ENCODE measurements at places on chromosomes 6 and 20.

- DNase-seq = no peak
Measured at GRCh38 chr6:106163446-106163965, 77.4 kb downstream of the PRDM1 start.

DNA sequence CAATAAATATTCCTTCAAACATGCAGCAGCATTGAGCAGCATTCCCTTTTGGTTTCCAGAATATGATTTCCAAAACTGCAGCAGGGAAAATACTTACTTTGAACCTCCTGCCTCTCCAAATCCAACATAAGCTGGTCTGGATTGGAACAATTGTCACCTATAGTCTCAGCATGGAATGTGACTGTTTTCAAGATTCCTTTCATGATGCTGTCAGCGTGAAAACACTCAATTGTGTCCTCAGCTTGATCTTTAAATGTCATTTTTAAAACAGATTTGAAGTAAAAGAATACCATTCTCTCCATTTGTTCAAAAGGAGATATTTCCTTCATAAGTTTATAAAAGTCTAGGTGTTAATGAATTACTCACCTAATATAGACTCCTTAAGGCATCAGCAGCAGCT lies 993.9 kb downstream of the EYS start:
- DNase-seq = no peak

DNA sequence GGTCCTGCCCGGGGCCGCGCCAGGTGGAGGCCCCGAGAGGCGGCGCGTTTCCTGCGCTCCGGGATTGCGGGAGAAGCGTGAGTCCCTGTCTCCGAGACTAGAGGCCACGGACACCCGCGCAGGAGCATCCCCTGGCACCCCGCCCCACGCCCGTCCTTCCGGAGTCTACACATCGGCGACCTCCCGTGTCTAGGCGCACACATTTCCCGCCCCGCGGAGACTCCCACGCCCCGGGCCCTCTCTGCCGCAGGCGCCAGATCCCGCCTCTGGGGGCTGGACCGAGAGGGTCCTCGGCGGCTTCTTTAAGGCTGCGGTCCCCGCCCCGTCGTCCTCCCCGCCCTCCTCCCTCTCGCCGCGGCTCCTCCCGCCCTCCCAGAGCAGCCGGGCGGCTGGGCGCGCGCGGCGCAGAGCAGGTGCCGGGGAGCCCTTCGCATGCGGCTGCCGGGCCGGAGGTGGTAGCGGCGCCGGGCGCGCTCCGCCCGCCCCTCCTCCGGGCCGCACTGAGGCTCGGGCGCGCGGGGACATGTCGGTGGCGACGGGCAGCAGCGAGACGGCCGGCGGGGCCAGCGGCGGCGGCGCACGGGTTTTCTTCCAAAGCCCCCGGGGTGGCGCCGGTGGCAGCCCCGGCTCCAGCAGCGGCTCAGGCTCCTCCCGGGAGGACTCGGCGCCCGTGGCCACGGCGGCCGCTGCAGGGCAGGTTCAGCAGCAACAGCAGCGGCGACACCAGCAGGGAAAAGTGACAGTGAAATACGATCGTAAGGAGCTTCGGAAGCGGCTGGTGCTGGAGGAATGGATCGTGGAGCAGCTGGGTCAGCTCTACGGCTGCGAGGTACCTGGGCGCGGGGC lies at the start of gene PPP1R14C:
Gene PPP1R14C, plus strand, starts transcription at position 375 of the 846 bp plus-strand sequence. Its CDS starts 149 bp downstream, at position 524.
- no peak for DNase-seq

DNA sequence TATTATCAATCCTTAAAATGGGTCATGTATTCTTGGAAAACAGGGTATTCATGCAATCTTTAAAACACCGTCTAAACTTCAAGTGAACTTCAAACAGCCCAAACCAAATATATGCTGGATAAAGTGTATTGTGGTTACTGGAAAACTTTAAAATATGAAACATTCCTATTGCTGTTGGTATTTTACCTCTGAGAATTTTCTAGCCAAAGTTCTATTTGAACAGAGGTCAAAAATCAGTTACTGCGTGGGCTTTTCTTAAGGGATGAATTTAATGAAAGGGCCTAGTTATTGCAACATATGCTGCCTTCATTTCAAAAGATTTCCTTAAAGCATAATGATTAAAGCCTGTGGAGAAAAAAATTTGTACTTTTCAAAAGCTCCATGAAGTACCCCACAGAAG lies 436.0 kb downstream of the PLCB1 start:
- no peak for DNase-seq

DNA sequence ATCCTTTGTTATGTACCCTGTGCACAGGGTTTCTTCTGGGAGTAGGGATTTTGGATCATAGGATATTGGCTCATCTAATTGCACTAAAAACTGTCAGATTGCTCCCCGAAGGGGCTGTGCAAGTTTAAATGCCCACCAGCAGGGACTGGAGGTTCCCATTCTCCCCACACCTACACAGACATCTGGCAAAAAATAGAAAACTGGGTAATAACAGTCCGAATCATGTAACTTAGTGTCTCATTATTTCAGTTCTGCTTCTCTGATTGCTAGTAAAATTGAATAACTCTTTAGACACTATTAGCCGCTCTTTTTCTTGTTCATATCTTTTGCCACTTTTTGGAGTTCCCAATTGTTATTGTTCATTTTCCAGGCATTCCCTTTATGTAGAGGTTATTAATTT lies 5.3 kb downstream of the PSMF1 start:
- no peak for DNase-seq

GRCh38 chr6:4378319-4378996 lies 243.1 kb upstream of the ECI2 start:
- no peak for DNase-seq

DNA sequence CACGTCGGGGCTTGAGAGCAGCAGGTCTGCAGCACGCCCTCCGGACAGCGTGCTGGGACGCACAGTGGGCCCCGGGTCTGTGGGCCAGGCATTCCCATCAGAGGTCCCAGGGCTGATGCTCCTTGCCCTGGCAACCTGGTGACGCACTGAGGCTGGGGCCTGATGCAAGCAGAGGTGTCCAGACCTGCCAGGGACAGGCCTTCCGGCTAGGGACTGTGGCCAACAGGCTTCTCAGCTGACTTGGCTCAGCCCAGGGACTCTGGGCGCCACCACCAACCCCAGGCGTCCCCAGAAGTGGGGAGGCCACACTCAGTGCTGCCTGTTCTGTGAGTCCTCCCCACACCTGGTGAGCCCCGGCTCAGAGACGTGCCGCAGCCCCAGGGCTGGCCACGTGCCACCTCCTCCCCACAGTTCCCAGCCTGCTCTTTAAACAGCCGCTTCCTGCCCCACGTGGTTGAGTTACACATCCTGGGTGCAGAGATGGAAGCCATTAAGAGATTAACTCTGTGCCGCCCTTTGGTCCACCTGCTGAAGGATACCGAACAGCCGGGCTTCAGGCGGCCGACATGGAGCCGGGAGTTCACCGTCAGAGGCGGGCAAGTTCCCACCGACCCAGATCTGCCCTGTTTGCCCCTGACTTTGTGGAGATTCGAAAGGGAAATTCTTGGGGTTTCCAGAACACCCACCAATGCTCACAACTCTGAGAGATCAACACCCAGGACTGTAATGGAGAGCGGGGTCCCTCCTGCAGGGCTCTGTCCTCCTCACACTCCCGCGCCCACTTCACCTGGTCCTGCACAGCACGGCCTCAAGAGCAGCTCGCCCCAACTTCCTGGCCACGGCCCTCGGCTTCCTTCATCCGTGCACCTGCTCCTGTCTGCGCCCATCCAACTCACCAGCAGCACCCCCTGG lies 37.6 kb upstream of the ZBP1 start:
- DNase-seq = no peak

DNA sequence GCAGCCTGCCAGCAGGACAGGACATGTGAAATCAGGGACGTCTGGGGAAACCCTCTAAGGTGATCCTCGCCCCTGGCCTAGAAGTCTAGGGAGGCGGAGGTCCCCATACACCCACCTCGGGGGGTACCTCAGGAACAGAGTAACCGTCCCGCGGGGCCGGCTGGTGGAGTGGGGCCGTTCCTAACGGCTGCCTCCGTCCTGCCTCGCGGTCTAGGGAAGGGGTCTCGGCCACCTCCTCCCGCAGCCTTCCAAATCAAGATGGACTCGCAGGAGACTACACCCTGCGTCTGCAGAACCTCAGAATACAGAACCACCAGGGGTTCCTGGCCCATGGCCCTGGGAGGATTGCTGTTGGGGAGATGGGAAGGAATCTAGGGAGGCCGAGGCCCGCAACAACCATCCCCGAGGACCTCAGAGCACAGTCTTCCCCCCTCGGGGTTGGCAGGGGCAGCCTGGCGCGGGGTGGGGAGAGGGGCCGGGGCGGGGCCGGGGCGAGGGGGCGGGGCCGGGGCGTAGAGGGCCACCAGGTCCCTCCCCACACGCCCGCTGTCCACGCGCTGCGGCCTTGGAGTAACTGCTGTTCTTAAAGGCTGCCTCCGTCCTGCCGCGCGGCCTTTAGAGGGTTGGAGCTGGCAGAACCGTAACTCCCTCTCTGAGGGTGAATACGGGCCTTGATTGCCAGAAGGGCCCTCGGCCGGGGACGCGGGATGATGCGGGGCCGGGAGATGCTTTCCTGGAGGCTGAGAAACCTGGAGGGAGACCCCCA lies 89.0 kb upstream of the MLN start:
- no peak for DNase-seq

GRCh38 chr6:143697076-143697800 lies 19.5 kb downstream of the PHACTR2 start:
- DNase-seq = no peak

GRCh38 chr6:33731751-33732282 lies 14.9 kb downstream of the IP6K3 start:
- DNase-seq = no peak

DNA sequence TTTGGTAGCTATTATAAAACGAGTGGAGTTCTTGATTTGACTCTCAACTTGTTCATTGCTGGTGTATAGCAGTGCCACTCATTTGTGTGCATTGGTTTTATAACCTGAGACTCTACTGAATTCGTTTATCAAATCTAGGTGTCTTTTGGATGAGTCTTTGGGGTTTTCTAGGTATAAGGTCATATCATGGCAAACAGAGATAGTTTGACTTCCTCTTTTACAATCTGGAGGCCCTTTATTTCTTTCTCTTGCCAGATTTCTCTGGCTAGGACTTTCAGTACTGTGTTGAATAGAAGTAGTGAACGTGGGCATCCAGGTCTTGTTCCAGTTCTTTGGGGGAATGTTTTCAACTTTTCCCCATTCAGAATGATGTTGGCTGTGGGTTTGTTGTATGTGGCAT lies 38.8 kb downstream of the SUMO4 start:
- no peak for DNase-seq

DNA sequence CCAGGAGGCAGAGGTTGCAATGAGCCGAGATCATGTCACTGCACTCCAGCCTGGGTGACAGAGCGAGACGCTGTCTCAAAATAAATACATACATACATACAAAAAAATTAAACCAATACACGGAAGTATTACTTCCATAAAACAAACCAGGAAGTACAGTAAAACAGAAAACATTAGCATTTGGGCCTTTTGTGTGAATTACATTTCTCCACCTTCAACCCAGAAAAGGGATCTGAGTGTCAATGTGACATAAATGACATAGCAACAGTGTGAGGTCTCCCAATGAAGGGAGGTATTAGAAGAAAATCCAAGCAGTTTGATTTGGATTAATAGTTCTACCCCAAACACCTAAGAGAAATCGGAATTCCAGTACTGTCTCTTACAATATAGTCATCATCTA lies 10.1 kb downstream of the CSNK2A1 start:
- DNase-seq = no peak

DNA sequence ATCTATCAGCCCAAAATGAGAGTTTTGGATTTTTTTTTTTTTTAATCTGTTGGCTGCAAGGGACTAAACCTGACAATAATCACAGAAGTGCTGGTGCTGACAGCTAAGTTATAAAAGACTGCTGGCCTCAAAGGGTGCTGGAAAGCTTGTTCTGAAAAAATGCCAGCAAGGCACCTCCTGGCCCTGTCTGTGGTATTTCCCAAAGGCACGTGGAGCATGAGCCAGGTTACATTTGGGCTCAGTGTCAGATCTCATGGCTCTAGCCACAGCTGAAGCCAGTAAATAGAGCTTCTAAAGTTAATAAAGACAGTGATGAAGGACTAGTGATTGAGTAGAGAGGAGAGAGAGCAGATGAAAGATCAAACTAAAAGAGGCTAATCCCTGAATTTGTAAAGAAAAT lies 178.9 kb downstream of the FUT9 start:
- no peak for DNase-seq

- DNase-seq = no peak
Measured at GRCh38 chr6:71079677-71080076, 122.8 kb upstream of the B3GAT2 start.

GRCh38 chr6:34149831-34150400 lies 4.0 kb upstream of the GRM4 start:
- no peak for DNase-seq

- DNase-seq = no peak
Measured at GRCh38 chr6:161876231-161876630, 602.4 kb upstream of the AGPAT4 start.

GRCh38 chr6:30102414-30102969 lies 10.4 kb downstream of the TRIM31 start:
- no peak for DNase-seq

DNA sequence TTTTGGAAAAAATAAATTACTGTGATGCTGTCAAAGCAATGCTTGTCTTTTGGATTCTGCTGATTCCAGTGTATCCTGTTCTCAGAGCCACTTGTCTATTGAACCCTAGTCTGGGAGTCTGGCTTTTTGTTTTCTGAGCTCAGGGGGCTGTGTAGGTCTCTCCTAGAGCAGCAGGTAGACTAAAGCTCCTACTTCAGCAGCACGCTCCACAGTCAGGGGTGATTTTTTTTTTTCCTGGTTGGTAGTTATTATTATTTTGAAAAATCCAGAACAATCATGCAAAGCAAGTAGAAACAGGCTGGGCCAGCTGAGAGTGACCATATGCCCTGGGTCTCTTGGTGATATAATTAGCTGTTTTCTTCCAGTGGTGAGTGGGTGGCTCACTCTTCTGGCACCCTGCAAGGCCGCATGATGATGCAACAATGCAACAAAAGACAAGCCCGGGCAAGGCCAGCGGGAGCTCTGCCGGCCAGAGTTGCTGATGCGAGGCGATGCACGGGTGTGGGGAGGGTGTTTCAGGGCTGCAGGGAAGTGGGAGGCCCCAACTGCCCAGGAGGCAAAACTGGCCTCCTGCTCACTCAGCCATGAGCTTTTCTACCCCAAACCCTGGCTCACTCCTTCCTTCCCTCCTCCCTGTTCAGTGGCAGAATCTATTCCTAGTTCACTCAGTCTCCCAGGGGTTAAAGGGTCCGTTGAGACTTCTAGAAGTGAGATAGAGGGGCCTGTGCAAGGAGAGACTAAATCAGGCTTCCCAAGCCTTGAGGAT lies 11.5 kb upstream of the CDKN1A start:
- DNase-seq = peak; percentile 90

DNA sequence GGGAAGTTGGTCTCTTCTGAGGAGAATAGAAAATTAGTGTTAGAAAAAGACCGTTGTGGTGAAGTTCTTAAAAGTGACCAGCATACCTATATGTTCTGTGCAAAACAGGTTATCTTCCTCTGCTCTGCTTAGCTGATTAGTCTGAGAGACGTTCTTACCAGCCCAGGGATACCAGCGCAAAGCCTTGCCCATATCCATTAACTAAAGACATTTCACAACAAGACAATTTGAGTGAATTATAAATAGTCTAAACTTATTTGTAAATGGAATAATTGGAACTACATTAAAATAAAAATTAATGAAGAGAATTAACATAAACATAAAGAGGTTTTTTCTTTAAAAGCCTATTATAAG lies 144.0 kb downstream of the PDE7B start:
- DNase-seq = no peak

- DNase-seq = no peak
Measured at GRCh38 chr6:127204281-127204680, 62.4 kb upstream of the RNF146 start.

- DNase-seq = no peak
Measured at GRCh38 chr20:1327827-1328679, 886 bp downstream of the SDCBP2 start.

GRCh38 chr6:98014442-98015201 lies 731.6 kb upstream of the MMS22L start:
- no peak for DNase-seq

All from HTR-8/SVneo (cell line).